ENCODE measurements at places on chromosomes 11 and 22.

DNA sequence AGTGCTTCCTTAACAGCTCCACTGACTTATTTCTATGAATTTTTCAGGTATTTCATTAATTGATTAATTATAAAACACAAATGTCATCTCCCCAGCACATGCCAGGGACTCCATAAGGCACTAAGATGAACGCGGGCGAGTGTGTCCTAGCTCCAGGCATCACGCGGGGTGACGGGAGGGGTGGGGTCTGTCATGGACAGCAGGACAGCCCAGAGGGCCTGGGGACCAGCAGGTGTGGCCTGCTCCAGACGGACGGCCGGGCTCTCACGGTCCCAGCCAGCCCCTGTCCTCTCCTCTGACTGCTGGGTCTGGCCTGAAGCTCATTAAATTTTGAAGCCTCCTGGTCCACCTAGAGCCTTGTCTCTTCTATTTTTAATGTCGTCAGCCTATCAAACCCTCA, 531.1 kb downstream of the BRD1 start:
- DNase-seq = no peak

- DNase-seq = no peak
Measured at GRCh38 chr11:12123273-12123672, 12.9 kb downstream of the MICAL2 start.

DNA sequence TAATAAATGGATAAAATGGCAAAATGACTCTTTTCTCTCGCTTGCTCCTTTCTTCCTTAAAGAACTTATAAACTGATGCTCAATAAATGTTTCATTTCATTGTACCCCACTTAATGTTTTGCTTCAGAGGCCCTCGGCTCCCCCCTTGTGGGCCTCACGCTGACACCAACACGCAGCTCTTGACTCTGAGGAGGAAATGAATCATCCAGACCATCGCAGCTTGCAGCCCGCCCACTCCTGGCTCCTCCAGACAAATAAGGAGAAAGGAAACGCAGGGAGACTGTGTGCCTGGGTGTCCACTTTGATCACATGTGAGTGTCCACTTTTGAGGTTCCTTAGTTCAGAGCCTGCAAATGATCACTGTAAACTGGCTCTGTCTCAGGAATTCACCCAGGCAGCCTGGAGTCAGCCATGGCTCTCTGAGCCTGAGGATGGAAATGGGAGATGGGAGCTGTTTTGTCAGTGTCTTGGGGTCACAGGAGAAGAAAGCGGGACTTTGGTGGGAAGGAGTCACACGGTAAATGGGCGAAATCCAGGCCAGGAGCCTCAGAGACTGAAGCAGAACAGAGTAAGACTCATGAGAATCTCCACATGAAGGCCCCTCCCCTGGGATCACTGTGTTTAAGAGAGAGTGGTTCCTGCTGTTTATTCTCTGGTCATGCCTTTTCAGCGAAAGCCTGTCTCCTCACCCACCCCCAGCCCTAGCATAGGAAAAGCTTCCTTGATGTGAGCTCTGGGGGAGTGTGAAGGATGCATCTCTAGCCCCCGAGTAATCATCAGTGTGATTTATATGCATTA, 96.5 kb downstream of the CWC15 start:
- peak; percentile 53 for DNase-seq

DNA sequence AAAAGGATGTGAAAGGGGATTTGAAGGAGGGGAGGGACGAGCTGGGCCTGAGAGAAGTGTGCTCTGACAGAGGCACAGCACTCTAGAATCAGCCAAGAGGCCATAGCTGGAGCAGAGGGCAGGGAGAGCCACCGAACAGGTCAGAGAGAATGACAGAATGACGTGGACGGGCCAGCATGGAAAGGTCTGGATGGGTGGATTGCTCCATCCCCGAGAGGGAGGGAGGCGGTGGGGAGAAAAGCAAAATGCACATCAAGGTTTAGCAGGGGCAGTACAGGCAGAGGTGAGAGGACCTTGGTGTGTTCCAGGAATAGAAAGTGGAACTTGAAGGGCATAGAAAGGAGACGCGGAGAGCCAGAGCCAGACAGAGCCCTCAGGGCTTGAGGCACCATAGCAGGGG, 6.9 kb downstream of the PMM1 start:
- DNase-seq = no peak

DNA sequence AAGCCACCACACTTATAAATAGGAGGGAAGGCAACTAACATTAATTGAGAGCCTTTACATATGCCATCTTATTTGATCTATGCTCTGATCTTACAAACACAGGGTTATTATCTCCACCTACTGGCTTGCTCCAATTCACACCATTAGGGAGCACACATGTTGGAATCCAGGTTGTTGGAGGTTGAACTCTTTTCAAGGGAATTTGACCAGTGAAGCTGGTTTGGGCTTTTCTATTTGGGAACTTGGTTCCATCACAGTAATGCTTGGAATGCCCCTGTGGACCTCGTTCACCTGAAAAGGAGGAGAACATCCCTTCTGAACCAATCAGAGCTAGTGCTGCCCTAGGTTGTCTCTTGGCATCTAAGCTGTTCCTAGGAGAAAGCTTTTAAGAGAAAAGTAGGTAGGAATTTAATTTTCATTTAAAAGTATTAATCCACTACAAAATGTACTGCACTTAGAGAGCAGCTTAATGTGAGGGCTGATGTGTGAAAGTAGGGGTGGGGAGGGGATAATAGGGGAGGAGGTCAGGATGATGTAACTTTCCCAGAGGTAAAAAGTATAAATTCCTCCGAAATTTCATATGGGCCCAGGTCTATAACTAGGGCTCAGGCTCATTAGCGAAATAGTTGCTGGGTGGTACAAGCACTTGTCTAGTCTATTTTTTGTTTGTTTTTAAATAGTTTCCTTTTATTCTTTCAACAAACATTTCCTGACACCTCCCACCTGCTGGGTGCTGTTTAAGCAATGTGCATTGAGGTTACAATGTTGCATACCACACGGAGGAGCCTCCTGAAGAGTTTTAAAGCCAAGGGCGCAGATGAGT, 7.6 kb upstream of the MICAL2 start:
- no peak for DNase-seq

- DNase-seq = no peak
Measured at GRCh38 chr11:75496305-75496752, 29.4 kb downstream of the GDPD5 start.

GRCh38 chr22:20922141-20922751, 5.0 kb downstream of the CRKL start:
- no peak for DNase-seq

GRCh38 chr11:31826536-31827438, 15.7 kb upstream of the PAX6 start:
- DNase-seq = no peak

DNA sequence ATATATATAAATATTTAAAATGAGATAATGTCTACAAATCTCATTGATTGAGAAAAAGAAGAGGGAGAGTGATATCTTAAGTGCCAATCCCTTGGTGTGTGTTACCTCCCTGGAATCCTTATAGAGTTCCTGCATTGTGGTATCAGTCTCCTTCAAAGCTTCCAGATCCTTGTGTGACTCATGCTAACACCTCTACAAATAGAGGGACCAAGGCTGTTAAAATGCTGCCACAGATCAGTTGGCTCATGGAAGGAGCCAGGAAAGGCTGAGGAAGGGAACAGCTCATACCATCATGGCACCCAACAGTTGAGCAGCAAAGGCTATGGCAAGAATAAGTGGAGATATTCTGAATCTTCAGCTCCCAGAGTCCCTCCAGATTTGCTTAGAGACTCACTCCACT, 163.6 kb upstream of the ISX start:
- DNase-seq = no peak

DNA sequence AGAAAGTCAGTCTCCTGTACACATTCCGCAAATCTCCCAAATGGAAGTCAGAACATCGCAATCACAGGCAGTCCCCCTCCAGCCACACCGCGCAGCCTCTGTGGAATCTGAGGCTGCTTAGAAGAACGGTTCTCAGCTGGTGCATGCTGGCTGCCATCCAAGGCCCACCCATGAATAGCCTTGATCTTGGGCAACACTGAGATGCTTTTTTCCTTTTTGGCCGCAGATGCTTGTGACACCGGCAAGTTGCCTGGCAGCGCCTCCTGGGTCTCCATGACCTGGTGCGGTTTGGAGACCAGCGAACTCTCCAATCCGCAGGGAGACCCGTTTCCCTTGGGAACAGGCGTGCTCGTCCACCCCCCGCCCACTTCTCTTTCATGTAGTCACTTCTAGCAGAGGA, 26.3 kb upstream of the PHF21B start:
- DNase-seq = no peak

- no peak for DNase-seq
Measured at GRCh38 chr22:38415561-38416321, 39.3 kb downstream of the KCNJ4 start.

- no peak for DNase-seq
Measured at GRCh38 chr11:83158357-83158786, 1.4 kb downstream of the PCF11 start.

Data from occipital lobe (tissue), 3 donors.